ENCODE measurements at places on chromosomes 2 and 18.

DNA sequence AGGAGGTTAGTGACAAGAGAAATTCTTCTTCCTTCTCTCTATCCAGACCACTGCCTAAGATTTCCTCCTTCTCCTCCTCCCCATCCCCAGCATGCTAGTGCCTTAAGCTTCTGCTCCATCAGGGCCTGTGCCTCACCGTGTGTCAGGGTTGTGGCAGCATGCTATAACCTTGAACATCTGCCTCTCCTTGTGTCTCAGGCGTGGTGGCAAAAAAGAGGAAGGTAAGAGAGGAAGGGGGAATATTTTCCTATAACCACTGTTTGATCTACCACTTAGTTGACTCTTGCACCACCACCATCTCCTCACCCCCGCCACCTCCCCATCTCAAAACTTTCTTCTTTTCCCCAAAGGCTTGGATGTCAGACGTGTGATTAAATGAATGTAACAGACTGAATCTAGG lies 38.3 kb upstream of the PEX13 start:
- no peak for DNase-seq

GRCh38 chr2:75256485-75256884 lies 57.2 kb upstream of the TACR1 start:
- no peak for DNase-seq

- DNase-seq: peak; percentile 52
Observed at GRCh38 chr2:8494589-8494988, 187.3 kb upstream of the ID2 start.

DNA sequence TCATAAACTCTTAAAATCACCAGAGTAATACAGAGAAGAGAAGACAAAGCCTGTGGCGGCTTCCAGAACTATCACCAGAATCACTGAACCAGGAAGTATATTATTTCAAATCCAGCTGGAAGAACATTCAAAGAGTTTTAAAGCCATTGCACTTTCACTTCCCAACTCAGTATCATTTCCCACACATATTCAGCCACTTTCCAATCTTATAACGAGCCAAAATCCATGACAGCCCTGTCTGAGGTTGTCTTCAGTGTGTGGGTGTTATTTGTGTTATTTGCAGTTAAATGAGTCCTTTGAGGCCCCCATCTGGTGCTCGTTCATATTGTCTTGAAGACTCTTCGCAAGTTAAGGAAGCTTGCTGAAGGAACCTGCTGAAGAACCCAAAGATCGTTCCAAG lies 559.9 kb downstream of the TSN start:
- no peak for DNase-seq

GRCh38 chr18:10939822-10940221 lies 209.5 kb downstream of the PIEZO2 start:
- DNase-seq: no peak

DNA sequence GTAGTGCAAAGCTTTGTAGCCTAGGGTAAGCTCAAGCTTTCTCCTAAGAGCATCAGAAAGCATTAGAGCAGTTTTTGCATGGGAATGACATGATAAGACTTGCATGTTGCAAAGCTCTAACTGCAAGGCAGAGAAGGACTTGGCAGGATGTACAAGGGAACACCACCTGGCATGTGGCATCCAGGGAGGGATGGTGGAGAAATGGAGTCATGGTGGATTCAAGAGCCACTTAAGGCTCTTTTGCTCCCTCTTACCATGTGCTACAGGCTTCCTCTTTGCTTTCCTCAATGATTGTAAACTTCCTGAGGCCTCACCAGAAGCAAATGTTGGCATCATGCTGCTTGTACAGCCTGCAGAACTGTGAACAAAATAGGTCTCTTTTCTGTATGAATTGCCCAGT lies 266.0 kb downstream of the GLI2 start:
- DNase-seq: no peak

GRCh38 chr2:86435531-86435930 lies 5.6 kb upstream of the KDM3A start:
- no peak for DNase-seq

GRCh38 chr18:21826641-21827302 lies 86.2 kb downstream of the MIB1 start:
- peak; percentile 16 for DNase-seq

DNA sequence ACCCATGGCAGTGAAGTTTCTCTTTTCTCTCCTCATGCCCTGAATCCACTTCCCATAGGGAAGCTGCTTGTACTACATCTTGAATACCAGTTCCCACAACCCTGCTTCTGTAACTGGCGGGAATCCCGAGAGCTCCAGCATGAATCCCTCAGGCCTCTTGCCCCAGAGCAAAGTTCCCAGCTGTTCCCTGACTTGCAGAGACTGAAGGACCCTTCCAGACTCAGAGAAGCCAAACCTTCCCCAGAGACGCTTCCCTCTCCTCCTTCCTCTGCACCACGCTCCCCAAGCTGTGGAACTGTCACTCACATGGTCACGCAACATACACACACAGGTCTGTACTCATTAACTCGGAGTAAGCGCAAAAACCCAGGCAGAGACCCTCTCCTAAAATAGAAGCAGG lies 26.4 kb downstream of the TRAPPC12 start:
- DNase-seq: peak; percentile 44

DNA sequence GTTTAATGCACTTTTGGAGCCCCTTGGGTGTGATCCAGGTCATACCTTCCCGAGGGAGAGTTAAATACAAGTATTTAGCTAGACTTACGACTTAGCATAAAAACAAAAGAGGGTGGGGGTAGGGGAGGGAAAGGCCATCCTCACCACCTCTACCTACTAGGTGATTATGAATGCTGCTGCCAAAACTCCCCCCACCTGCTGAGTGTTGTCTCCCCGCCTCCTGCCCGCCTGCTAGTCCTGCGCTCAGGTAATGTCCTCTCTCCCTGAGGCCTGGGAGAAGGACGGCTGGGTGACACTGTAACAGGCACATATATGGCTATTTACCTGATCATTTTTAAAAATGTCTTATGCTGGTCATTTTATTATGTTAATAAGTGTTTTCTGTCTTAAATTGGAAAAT lies 3.0 kb upstream of the NCKAP5 start:
- DNase-seq: no peak

GRCh38 chr2:73516033-73516432 lies 126.2 kb downstream of the NAT8 start:
- DNase-seq: no peak

GRCh38 chr18:44638034-44638540 lies 42.6 kb upstream of the SETBP1 start:
- no peak for DNase-seq

DNA sequence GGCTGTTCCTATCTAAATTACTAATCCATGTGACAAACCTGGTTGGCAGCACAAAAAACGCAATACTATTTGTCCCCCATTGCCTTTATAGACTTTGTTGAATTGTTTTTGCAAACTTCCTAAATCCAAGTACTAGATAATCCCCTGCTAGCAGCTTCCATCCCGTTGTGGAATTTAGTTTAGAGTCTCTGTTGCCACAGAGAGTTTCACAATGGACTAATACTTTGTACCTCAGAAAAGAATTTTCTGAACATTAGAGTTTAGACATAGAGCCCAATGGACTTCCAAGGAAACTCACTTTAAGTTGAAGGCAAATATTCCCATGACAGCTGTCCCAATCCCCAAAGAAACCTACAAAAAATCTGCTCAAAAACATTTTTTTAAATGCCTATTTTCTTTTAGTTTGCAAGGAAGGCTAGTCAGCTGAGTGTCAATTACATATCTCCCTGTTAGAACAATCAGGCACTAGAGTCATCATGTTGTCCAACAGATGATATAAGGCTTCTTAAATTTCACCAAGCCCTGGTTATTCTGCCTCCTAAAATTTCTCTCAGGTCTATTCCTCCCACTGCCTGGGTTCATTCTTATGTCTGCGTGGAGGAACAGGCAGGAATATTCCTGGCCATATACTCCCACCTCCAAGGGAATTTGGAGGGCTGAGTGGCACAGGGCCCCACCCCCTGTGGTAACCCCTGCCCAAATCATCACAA lies 27.2 kb downstream of the RNF152 start:
- DNase-seq: no peak
